CD4-positive, alpha-beta T cell (primary cell): ENCODE measurements at places on chromosomes 5 and 9.

DNA sequence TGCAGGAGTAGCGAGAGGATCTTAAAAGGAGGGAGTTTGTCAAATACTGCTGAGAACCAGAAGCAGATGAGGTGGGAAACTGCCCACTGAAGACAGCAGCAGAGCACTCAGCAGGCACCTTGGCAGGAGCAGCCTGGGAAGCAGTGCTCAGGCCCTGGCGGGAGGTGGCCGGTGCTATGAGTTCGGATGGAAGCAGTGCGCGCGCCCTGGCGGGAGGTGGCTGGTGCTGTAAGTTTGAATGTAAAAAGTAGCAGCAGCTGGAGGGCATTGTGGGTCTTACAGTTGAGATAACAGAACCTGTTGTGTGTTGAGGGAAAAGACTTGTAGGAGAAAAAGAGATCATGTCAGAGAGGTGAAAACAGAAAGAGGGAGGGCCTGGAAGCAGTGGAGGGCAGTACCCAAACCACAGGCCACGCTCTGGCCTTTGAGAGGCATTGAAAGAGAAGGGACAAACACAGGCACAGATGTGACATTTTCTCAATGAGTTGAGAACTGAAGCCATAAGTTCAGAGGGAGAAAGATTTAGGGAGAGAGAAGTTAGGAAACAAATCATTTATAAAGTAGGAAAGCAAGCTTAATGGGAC is 130.9 kb downstream of the ERCC6L2 start:
- peaks cover 24% of the 10 kb centered on the region for H3K36me3 ChIP-seq
- peaks cover 33% of the 10 kb centered on the region for H3K4me1 ChIP-seq

GRCh38 chr9:110316261-110317075 is 21.2 kb downstream of the TXNDC8 start:
- no peak overlapping the region for H3K27ac ChIP-seq
- H3K36me3 ChIP-seq, result no peaks in the 10 kb centered on the region
- H3K4me1 ChIP-seq, result no peaks in the 10 kb centered on the region
- DNase-seq, result no peak
- peak overlapping the region; percentile 19 for H3K4me3 ChIP-seq
- no peaks in the 10 kb centered on the region for H3K27me3 ChIP-seq

DNA sequence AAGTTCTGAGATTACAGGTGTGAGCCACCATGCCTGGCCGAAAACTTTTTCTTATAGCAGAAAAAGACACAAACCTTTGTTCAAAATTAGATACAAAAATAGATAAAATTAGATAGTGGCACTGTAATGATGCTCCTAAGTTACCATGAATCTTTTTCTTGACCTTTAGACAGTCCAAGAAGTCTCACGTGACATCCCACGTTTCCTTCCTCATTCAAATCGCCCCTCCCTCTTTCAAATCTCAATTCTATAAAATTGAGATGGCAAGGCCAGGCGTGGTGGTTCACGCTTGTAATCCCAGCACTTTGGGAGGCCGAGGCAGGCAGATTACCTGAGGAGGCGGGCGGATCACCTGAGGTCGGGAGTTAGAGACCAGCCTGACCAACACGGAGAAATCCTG is 7.7 kb upstream of the ZCCHC10 start:
- H3K27ac ChIP-seq, result no peak overlapping the region
- no peak for DNase-seq
- H3K4me3 ChIP-seq, result no peak overlapping the region
- H3K4me1 ChIP-seq, result peaks cover 4% of the 10 kb centered on the region

DNA sequence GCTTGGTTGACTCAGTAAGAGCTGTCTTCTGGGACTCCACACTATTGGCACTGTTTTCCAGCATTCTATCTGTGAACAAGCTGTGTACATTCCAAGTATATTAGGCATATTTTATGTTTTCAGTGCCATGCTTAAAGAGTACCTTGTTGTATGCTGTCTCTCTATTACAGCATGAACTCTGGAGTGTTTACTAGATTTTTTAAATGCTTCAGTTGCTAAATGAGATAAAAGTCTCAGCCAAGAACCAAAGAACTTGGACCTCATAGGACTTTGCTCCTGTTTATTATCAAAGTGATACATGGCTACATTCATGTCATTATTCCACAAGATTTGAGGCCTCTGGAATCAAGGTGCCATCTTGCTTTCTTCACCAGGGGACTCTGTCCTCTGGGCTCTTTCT is 167.2 kb downstream of the C9orf152 start:
- DNase-seq, result no peak
- no peaks in the 10 kb centered on the region for H3K36me3 ChIP-seq
- no peak overlapping the region for H3K27ac ChIP-seq

- H3K27ac ChIP-seq, result no peak overlapping the region
- no peaks in the 10 kb centered on the region for H3K27me3 ChIP-seq
Observed at GRCh38 chr5:173670791-173671120, 54.3 kb upstream of the BOD1 start.

DNA sequence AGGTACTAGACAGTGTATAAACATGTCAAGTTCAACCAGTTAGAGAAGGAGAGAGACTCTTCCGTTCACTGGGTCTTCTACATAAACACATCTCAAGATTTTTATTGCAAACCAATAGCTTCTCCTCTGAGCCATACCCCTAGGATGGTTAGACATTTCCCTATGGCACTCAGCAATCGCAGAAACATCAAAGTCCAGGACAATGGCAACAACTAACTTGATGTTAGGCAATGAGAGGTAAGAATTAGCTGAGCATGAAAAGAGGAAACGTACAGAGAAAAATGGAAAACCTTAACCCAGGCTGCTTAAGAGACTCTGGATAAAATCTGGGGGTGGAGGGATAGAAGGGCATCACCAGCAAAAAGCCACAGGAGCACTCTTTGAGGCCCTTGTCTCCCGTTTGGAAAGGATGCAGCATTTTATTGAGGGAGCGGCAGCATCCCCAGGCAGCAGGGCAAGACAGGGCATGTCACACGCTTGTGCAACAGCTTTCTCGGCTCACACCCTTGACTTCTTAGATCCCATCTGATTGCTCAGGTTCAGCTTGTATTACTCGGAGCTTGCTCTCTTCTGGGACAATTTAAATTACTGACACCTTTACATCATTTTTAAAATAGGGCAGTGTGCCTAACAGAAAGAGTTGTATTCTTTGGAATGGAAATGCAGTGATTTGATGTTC is 8.6 kb upstream of the PSAT1 start:
- H3K4me1 ChIP-seq, result peaks cover 2% of the 10 kb centered on the region
- no peak overlapping the region for H3K27ac ChIP-seq
- no peak overlapping the region for H3K4me3 ChIP-seq
- H3K36me3 ChIP-seq, result no peaks in the 10 kb centered on the region
- H3K27me3 ChIP-seq, result no peaks in the 10 kb centered on the region

- no peak overlapping the region for H3K4me3 ChIP-seq
- no peaks in the 10 kb centered on the region for H3K36me3 ChIP-seq
- peaks cover 7% of the 10 kb centered on the region for H3K4me1 ChIP-seq
- H3K27ac ChIP-seq, result no peak overlapping the region
- peaks cover 25% of the 10 kb centered on the region for H3K27me3 ChIP-seq
Observed at GRCh38 chr9:132995879-132996278, 17.4 kb downstream of the GFI1B start.

GRCh38 chr5:142600611-142601358 is 85.1 kb downstream of the FGF1 start:
- H3K27me3 ChIP-seq, result peaks cover 11% of the 10 kb centered on the region
- H3K4me3 ChIP-seq, result no peak overlapping the region
- H3K4me1 ChIP-seq, result no peaks in the 10 kb centered on the region
- no peak for DNase-seq
- H3K36me3 ChIP-seq, result no peaks in the 10 kb centered on the region

- no peak overlapping the region for H3K4me3 ChIP-seq
- no peaks in the 10 kb centered on the region for H3K36me3 ChIP-seq
- no peak for DNase-seq
- no peaks in the 10 kb centered on the region for H3K27me3 ChIP-seq
- no peak overlapping the region for H3K27ac ChIP-seq
- H3K4me1 ChIP-seq, result no peaks in the 10 kb centered on the region
Observed at GRCh38 chr9:87405677-87406542, 91.8 kb upstream of the DAPK1 start.

- H3K27me3 ChIP-seq, result no peaks in the 10 kb centered on the region
- H3K4me1 ChIP-seq, result no peaks in the 10 kb centered on the region
- no peak overlapping the region for H3K4me3 ChIP-seq
- H3K27ac ChIP-seq, result no peak overlapping the region
Observed at GRCh38 chr5:75574791-75575190, 36.5 kb upstream of the ANKDD1B start.

DNA sequence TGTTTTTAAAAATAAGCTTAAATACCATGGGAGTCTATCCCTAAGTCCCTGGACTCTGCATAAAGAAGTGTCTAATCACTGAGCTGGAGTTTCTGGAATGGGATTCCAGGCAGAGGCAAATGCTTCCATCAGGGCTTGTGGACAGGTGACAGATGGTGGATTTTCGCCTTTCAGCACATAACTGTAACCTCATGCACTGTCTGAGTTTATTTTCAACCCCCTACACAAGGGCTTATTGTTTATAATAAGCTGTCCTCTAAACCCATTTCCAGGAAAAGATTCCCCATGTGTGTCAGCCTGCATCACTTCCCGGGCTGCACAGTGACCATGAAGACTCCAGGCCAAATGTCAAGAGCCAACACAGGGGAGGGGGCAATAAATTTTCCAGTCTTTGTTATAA is 264.0 kb downstream of the PIK3R1 start:
- no peaks in the 10 kb centered on the region for H3K27me3 ChIP-seq
- no peak overlapping the region for H3K4me3 ChIP-seq
- no peaks in the 10 kb centered on the region for H3K36me3 ChIP-seq
- H3K27ac ChIP-seq, result no peak overlapping the region
- H3K4me1 ChIP-seq, result no peaks in the 10 kb centered on the region

DNA sequence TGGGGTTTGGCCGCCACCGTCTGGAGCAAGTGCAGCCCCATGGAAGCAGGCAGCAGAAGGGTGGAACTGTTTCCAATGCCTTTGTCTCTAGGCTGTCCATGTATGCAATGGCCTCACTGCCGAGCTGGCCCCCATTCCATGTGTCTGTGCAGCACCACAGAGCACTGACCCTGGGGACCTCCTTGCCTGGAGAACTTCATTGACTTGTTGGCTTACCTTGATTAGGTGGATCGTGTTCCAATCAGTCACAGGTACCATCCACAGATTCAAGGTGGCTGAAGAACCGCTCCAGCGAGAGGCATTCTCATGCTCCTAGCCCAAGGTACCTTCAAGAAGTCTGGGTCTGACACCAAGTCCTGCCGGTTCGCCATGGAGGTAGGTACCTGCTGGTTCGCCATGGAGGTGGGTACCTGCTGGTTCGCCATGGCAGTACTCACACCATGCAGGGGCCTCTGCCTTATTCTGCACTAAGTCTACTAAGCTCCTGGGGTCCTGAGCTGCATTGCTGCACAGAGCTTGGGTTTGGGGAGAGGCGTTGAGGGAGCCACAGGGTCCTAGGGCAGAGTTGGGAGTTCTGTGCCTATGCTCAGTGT is 358.3 kb upstream of the IRX1 start:
- H3K36me3 ChIP-seq, result no peaks in the 10 kb centered on the region
- no peak overlapping the region for H3K4me3 ChIP-seq
- H3K27me3 ChIP-seq, result no peaks in the 10 kb centered on the region
- no peaks in the 10 kb centered on the region for H3K4me1 ChIP-seq
- no peak for DNase-seq

GRCh38 chr5:148796936-148797335 is 29.5 kb upstream of the ADRB2 start:
- H3K27me3 ChIP-seq, result no peaks in the 10 kb centered on the region
- DNase-seq, result peak; percentile 25
- H3K36me3 ChIP-seq, result no peaks in the 10 kb centered on the region
- no peak overlapping the region for H3K4me3 ChIP-seq
- H3K4me1 ChIP-seq, result no peaks in the 10 kb centered on the region

DNA sequence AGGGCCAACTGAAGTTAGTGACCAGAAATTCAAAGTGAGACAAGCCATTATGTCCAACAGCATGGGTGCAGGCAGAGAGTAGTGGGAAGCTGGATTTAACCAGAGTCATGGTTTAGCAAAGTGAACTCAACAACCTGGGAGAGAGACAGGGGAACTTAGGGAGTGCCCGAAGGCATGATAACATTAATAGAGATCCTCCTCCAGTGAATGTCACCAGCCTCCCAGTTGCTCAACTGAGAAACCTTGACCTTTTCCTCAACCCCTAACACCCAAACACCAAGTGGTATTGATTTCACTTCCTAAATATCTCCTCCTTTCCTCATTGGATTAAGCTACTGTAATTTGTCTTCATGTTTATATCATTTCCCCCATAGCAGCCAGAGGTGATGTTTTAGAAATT is 42.6 kb downstream of the HMGCS1 start:
- H3K36me3 ChIP-seq, result no peaks in the 10 kb centered on the region
- no peak overlapping the region for H3K27ac ChIP-seq
- DNase-seq, result no peak
- H3K4me3 ChIP-seq, result no peak overlapping the region

- no peak overlapping the region for H3K4me3 ChIP-seq
- H3K27ac ChIP-seq, result no peak overlapping the region
- H3K4me1 ChIP-seq, result no peaks in the 10 kb centered on the region
- no peaks in the 10 kb centered on the region for H3K27me3 ChIP-seq
Observed at GRCh38 chr5:6910950-6911349, 197.7 kb downstream of the TENT4A start.

DNA sequence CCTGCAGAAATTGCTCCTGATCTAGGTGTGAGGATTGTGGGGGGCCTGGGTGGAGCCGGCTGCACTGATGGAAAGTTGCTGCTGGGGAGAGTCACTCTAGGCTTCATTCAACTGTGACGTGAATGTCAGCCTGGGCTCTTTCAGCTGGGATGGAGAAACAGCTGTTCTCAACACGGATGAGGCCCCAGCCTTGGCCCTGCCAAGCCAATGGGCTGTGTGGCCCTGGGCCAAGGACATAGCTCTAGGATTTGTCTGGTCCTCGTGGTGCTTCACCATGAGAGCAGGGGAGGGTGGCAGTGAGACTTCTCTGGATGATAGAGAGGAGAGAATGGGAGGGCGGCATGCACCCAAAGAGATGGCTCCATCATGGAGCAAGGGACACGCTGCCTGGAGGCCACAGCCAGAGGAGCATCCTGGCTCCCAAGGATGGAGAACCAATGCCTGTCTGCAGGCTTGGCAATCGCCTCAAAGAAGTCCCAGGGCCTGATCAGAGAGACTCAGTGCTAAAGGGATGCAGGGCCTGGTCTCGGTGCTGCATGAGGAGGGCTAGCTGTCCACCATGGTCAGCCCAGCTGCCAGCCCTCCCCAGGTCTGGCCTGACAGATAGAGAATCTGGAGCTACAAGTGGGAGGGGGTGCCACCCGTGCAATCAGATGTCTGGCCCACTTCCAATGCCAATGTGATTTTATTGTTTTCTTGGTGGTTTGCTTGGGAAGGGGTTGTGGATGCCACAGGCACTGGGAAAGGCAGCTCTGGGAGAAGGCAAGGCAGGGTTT is 141.0 kb downstream of the GADD45G start:
- peaks cover 84% of the 10 kb centered on the region for H3K4me1 ChIP-seq
- H3K27me3 ChIP-seq, result no peaks in the 10 kb centered on the region
- H3K27ac ChIP-seq, result no peak overlapping the region

GRCh38 chr9:734831-735511 is 106.5 kb upstream of the DMRT1 start:
- H3K4me1 ChIP-seq, result no peaks in the 10 kb centered on the region
- H3K4me3 ChIP-seq, result no peak overlapping the region
- H3K27me3 ChIP-seq, result no peaks in the 10 kb centered on the region
- peaks cover 5% of the 10 kb centered on the region for H3K36me3 ChIP-seq

DNA sequence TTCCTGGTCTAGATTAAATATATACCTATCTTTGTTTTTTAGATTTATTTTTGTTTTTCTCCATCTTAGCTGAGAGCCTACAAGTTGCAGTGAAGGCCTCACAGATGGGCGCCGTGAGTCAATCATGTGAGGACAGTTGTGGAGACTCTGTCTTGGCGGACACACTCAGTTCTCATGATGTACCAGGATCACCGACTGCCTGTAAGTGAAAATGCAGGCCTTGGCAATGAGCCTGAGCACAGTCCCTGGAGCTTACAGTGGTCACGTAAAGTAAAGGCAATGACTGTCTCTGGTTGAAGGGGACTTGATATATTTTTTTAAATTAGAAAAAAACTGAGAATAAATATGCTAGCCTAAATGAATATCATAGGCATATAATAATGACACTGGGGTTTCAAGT is 271.9 kb downstream of the ARHGEF28 start:
- peaks cover 12% of the 10 kb centered on the region for H3K27me3 ChIP-seq
- H3K4me3 ChIP-seq, result no peak overlapping the region
- no peak overlapping the region for H3K27ac ChIP-seq
- H3K36me3 ChIP-seq, result no peaks in the 10 kb centered on the region
- DNase-seq, result no peak
